Astrocyte of the hippocampus (primary cell): ENCODE measurements at places on chromosomes 6 and 20.

- DNase-seq, result no peak
These were observed 9.0 kb upstream of the MRGBP start for GRCh38 chr20:62787321-62787720.

GRCh38 chr6:123780021-123780420 is 23.6 kb upstream of the NKAIN2 start:
- DNase-seq, result no peak

- no peak for DNase-seq
These were observed 111.9 kb downstream of the TRIM27 start for GRCh38 chr6:28811873-28812272.

DNA sequence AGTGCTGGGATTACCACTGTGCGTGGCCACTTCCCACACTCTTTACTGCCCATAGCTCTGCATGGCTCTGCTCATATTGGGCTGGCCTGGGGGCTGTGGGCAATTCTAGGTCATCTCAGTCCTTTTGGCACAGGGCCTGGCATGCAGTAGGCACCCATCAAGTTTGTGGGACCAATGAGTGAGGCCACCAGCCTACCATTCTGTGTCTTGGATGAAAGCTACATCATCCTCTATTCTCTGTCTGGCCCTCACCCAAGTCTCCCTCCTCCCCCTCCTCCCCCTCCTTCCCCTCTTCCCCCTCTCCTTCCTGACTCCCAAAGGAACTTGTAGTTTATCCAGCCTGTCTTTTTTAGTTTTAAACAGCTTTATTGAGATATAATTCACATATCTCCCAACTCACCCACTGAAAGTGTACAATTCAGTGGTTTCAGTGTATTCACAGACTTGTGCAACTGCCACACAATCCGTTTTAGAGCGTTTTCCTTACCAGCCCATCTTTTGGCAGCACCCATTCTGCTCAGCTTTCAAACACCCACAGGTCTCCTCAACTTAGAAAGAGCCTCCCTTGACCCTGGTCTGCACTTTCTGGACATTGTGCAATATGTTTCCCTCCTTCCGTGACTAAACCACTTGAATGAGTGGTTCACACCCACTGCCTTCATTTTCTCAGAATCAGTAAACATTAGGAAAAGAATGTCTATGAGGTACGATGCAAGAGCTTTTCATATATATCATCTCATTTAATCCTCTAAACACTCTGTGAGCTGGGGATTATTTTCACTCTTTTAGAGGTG is 21.5 kb upstream of the MRPS18A start:
- no peak for DNase-seq

- DNase-seq, result no peak
These were observed 22.2 kb downstream of the HLA-A start for GRCh38 chr6:29964518-29964886.

GRCh38 chr6:104575536-104575935 is 284.2 kb downstream of the HACE1 start:
- DNase-seq, result no peak

GRCh38 chr6:87897663-87898062 is 150.0 kb upstream of the SPACA1 start:
- DNase-seq, result no peak

- peak; percentile 97 for DNase-seq
These were observed 38.7 kb downstream of the UQCC2 start for GRCh38 chr6:33672808-33673207.

DNA sequence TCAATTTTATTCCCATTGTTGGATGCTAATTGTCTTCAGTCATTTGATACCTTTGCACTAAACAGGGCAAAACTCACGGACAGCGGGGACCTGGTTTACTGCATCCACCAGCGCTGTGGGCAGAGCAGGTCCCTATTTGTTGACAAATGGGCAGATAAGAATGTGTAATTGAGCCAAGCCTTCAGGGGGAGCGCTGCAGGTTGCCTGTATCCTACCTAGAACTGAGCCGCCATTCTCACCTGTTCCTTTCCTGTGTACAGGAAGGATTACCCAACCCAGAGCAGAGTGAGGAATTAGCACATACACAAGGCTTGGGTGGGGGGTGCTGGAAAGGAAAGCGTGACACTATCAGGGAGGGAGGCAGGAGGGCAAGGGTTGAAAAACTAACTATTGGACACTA is 89.1 kb upstream of the FOXA2 start:
- no peak for DNase-seq

GRCh38 chr20:10696650-10697049 is 22.9 kb upstream of the JAG1 start:
- no peak for DNase-seq

DNA sequence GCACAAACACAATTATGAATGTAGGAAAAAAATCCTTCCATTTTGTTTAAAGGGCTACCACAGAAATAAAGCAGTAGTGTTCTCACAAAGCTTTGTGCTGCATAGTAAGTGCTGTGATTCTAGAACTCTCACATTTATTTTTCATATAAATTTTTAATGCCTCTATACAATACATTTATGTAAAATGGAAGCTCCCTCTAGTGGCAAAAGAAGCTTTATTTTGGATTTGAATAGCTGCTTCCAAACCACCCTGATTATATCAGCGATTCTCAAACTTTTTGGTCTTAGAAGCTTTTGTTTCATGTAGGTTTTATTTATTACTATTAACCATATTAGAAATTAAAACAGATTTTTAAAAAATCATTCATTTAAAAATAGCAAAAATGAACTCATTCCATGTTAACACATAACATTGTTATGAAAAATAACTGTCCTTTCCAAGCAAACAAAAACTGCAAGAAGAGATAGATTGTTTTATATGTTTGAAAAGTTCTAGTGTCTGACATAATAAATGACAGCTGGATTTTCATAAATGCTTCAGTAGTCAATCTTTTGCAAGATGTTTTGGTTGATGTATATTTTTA is 38.4 kb downstream of the HS3ST5 start:
- DNase-seq, result peak; percentile 28

DNA sequence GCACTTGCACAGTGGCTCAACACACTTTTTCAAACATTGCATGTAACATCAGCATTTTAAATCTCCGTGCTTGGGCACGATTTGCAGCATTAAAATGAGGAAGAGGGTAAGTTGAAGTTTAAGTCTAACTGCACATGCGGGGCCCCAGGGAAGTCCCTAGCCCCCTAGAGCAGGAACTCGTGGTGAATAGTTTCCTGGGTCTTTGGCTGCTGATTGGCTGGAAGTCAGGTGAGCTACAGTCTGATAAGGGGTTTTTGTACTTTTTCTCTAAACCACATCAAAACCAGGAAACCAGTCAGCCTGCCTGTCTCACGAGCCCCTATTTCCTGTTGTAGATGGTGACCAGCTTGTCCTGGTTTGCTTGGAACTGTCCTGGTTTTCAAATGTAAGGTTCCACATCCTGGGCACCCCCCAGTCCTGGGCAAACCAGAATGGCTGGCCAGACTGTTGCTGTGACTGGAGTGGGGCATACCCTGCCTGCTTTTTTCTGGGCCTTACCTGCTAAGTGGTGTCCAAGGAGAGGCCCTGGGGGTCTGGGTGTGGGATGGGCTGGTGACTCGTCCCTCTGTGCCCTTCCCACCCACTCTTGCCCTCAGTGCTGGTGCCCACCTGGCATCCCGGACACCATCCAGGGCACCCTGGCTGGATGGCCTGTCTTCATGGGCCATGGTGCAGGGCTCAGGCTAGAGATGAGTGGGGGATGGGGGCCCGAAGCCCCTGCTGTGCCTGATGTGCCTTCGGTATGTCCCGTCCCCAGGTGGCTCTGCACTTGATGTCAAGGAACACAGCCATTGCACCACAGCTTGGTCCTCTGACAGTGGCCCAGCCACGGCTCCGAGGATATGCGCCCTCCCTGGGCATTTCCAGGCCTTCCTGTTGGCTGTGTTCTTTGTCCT is 31.8 kb downstream of the SUN5 start:
- DNase-seq, result no peak

DNA sequence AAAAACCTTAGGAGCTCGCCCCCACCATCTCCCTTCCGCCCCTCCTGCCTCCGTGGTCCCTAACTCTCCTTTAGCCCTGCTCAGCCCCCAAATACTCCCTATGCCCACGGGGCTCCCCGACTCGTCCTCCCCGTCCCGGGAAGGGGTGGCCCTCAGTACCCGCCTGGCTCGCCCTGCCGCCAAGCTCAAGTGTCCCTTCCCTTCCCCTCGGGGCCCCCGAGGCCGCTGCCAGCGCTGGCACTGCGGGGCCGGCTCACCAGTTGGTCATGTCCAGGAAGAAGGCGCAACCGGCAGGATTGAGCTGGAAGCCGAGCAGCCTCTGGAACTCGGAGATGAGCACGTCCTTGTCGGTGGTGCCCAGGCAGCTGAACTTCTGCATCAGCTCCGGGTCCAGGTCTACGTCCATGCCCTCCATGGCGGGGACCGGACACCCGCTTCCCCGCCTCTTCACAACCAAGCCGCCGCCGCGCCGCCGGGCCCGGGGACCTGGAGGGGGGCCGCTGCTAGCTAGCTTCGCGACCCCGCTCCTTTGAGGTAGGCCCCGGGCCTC is 303 bp downstream of the ILRUN start:
- DNase-seq, result peak; percentile 75

- DNase-seq, result no peak
These were observed 43.2 kb downstream of the ELMO2 start for GRCh38 chr20:46362921-46363867.

DNA sequence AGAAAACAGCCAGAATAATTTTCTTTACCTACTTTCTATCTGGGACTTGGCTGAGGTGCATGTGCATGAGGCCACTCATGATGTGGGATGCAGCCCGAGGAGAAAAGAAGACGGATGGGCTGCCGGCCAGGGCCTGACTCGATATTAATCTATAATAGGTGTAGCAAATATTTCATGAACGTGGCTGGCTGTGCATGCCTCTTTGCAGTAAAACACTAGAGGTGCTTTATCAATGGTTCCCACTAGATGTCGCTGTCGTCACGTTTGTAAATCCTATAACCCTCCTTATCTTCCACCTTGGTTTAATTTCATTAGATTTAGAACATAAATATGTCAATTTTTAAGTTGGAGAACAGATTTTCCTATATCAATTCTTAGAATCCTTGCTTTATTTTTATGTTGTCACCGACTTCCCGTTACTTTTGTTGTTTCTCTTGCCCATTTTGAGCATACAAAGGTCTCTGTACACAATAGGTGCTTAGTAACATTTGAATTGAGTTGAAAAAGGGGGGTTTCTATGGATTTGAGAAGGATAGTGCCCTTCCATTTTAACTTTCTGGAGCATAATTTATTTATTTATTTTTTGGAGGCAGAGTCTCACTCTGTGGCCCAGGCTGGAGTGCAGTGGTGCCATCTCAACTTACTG is 19.6 kb upstream of the FERMT1 start:
- peak; percentile 75 for DNase-seq
